ENCODE measurements at places on chromosomes 12 and 14. TPM values are rescaled to one million over a fixed set of nuclear protein-coding genes. Genes with fewer than 3 reads are reported as not detected.

- no peaks in the 10 kb centered on the region for H3K27me3 ChIP-seq
- no peaks in the 10 kb centered on the region for H3K36me3 ChIP-seq
- no peak for DNase-seq
- no peak overlapping the region for H3K27ac ChIP-seq
- peaks cover 6% of the 10 kb centered on the region for H3K4me1 ChIP-seq
- H3K4me3 ChIP-seq, result no peak overlapping the region
These were observed 79.8 kb downstream of the MYRFL start for GRCh38 chr12:69904777-69905176.

- no peaks in the 10 kb centered on the region for H3K4me1 ChIP-seq
- no peak for DNase-seq
- H3K4me3 ChIP-seq, result no peak overlapping the region
- no peaks in the 10 kb centered on the region for H3K36me3 ChIP-seq
These were observed 251.7 kb upstream of the SFSWAP start for GRCh38 chr12:131458931-131459772.

NR1H4 gene
- total RNA-seq, result not detected

DNA sequence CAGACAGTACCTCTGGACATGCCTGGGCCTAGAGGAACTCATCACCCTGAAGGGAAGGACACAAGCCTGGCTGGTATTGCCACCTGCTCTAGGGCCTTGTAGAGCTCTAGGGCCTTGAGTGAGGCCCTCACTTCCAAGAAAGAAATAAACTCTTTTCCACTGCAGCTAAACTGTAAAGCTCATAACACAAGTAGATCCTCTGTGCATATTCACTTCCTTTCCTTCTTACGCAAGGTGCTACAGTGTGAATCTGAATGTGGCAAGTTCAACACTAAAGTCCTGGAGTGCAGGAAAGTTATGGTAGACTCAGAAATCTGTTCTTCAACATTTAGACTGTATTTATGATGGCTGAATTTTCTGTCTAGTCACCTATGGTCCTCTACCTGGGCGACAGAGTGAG is 14.5 kb downstream of the RNASE3 start:
- no peak for DNase-seq
- no peaks in the 10 kb centered on the region for H3K27me3 ChIP-seq
- no peaks in the 10 kb centered on the region for H3K36me3 ChIP-seq
- H3K4me3 ChIP-seq, result no peak overlapping the region

DNA sequence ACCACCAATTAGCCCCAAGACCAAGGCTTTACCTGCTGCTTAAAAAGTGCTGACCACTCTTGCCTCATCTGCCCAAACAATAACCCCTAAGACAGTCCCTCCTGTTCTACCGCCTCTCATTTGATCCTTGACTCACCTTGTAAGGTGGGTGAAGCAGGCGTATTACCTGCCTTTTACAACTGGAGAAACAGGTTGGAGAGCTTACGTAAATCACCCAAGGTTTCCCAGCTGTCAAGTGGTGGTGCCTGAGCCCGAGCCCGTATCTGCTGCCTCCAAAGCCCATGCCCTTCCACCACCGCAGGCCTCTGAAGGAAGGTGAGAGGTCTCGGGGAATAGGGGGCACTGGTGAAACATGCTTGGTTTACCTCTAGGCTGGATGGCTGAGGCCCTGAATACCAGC is 36.6 kb downstream of the MAX start:
- no peaks in the 10 kb centered on the region for H3K27me3 ChIP-seq
- peaks cover 61% of the 10 kb centered on the region for H3K36me3 ChIP-seq
- no peak overlapping the region for H3K4me3 ChIP-seq
- H3K4me1 ChIP-seq, result peaks cover 11% of the 10 kb centered on the region

NUAK1 gene
- total RNA-seq, result 102 TPM

DNA sequence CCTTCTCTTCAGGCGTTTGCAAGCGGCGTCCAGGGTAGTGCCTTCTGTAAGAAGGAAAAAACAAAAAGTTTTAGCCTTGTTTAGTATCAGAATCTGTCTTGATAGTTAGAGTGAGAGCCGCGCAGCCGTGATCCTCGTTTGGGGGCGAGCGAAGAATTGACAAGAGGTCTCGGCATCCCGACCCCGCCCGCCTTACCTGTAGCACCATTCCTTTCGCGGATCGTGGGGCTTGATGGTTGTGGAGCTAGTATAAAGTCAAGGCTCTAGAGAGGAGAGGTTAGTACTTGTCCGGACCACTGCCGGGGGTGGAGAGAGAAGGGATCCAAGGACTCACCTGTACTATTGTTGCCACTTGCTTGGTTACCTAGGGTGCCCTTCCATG is 494 bp downstream of the TMTC3 start:
- H3K4me1 ChIP-seq, result peaks cover 13% of the 10 kb centered on the region
- H3K27me3 ChIP-seq, result no peaks in the 10 kb centered on the region
- H3K36me3 ChIP-seq, result no peaks in the 10 kb centered on the region
- peak; percentile 58 for DNase-seq

GRCh38 chr12:117101953-117102799 is 3.0 kb upstream of the TESC start:
- peaks cover 8% of the 10 kb centered on the region for H3K4me1 ChIP-seq
- no peaks in the 10 kb centered on the region for H3K36me3 ChIP-seq
- DNase-seq, result no peak
- no peak overlapping the region for H3K27ac ChIP-seq
- H3K27me3 ChIP-seq, result no peaks in the 10 kb centered on the region

- H3K27ac ChIP-seq, result no peak overlapping the region
- no peaks in the 10 kb centered on the region for H3K36me3 ChIP-seq
These were observed 32.5 kb upstream of the YAF2 start for GRCh38 chr12:42270596-42270995.

KRT74 gene
- total RNA-seq, result not detected

SLC16A7 gene
- total RNA-seq, result 5.0 TPM

GRCh38 chr12:61267474-61267873 is 992.7 kb upstream of the USP15 start:
- no peak overlapping the region for H3K4me3 ChIP-seq
- no peaks in the 10 kb centered on the region for H3K36me3 ChIP-seq
- H3K27ac ChIP-seq, result no peak overlapping the region
- H3K4me1 ChIP-seq, result no peaks in the 10 kb centered on the region
- H3K27me3 ChIP-seq, result no peaks in the 10 kb centered on the region
- DNase-seq, result no peak

- H3K27ac ChIP-seq, result peak overlapping the region; percentile 42
- H3K4me1 ChIP-seq, result peaks cover 12% of the 10 kb centered on the region
- no peak overlapping the region for H3K4me3 ChIP-seq
- DNase-seq, result no peak
- H3K36me3 ChIP-seq, result peaks cover 23% of the 10 kb centered on the region
- H3K27me3 ChIP-seq, result no peaks in the 10 kb centered on the region
These were observed 55.5 kb upstream of the TTC7B start for GRCh38 chr14:90871605-90872233.

DNA sequence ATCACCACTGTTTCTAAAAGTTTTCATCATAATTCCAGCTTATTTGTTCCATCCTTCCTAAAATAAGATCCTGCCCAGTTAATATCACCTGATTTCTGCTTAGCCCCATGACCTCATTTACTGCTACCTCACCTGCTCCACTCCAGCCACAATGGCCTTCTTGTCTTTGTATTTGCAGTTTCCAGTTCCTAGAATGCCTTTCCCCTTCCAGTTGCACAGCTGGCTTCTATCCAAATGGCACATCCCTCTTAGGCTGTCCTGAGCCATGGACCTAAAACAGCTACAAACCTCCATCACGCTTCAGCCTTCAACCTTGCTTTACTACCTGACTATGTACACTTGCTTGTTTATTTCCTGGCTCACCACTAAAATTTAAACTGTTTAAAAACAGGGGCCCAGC is 6.5 kb upstream of the LGMN start:
- H3K4me3 ChIP-seq, result no peak overlapping the region
- no peaks in the 10 kb centered on the region for H3K4me1 ChIP-seq
- no peaks in the 10 kb centered on the region for H3K27me3 ChIP-seq
- H3K27ac ChIP-seq, result no peak overlapping the region
- DNase-seq, result no peak
- H3K36me3 ChIP-seq, result no peaks in the 10 kb centered on the region

FAM234B gene
- total RNA-seq, result 2.1 TPM

DNA sequence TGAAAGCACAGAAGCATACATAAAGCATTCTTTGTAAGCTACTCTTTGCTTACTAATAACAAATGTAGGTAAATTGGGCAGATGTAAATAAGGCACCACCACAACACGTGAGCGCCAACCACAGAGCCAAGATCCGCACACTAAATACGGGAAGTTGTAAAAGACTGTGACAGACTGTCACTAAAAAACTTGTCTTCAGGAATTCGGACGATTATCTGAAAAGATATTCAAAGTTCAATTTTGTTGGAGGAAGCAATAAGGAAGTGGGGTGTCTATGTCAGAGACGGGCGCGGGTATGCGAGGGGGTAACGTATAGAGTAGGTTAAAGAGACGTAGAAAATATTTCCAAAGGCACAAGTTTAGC is 1.5 kb upstream of the HSP90B1 start:
- H3K4me1 ChIP-seq, result peaks cover 29% of the 10 kb centered on the region
- H3K27me3 ChIP-seq, result no peaks in the 10 kb centered on the region
- no peak for DNase-seq

- no peaks in the 10 kb centered on the region for H3K27me3 ChIP-seq
- no peak overlapping the region for H3K27ac ChIP-seq
- DNase-seq, result no peak
- H3K4me3 ChIP-seq, result no peak overlapping the region
- no peaks in the 10 kb centered on the region for H3K4me1 ChIP-seq
These were observed 101.1 kb downstream of the PLEKHG7 start for GRCh38 chr12:92803903-92804302.
